ENCODE measurements at places on chromosomes 2 and 18. TPM values are rescaled to one million over a fixed set of nuclear protein-coding genes. Genes with fewer than 3 reads are reported as not detected.

DNA sequence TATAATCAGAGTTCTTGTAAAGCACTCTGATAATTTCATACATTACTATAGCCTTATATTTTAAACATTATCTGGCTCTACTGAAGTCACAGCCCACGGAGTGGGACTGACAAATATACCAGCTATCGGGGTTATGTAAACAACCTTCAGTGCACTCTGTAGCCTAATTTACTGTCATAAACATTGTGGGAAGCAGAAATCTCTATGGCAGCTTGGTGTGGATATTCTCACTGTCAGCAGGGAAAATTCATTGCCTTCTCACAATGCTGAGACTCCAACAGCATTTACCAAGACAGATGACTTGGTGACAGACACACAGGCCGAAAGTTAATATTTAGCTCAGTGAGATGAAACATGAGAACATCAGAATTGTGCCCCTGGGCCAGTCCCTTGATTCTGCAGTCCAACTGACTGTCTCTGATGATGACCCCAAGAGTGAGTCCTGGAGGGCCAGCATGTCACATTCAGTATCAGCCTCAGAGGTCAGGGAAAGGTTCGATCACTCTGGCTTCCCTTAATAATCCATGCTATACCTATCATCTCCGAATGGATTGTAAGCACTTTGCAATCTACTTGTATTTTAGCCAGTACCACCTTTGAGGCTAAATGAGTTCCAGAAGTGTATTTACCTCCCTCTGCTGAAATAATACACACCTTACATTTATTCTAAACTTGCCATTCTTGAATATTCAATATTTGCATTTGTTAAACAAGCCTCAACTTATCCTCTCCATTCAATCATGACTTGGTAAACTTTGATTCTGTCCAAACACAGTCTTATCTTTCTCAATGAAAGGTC lies 146.2 kb upstream of the OSR1 start:
- no peak for DNase-seq

DNA sequence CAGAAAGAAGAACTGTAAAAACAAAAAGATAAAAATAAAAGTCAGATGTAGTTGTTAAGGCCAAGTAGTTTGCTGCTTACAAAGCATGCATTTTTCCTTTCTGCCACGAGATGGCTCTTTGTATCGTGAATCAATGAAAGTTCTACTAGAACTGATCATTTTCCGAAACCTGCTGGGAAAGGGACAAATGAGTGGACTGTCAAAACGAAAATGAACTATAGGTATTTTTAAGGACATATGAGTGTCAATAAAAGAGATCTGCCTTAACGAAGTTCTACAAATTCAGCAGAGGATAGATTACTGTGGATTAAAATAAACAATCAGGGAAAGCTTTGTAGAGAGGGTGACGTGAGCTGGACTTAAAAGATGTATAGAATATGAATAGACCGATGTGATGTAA lies 15.0 kb upstream of the ELOA2 start:
- peak; percentile 10 for DNase-seq

DNA sequence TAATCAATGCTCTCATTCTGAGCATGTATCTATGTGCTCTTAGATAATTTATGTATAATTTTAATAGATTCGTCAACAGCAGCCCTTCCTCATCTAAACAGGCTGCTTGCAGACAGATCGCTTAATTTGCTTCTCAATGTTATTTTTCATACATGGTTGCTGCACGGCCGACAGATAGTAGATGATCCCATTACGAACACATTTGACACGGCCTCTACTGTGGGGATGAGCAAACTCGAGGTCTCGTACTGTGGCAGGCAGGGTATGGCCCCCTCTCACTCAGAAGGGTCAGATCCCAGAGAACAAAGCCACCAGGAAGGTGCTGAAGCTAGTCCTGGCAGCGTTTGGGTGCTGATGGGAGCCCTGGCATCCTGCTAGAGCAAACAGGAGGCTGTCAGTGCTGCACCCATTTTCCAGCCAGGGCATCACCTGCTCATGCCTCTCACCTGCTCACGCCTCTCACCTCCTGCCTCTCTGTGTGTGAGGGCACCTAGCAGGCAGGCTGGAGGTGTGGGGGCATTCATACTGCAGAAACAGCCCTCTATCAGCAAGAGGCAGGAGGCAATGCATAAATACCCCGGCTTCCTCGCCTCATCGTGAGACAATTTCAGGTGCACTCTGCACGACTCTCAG lies 80.0 kb downstream of the KLHL29 start:
- DNase-seq: no peak

Gene AKAIN1
- not detected for polyA plus RNA-seq

Gene CYP20A1
- polyA plus RNA-seq: 18.2 TPM

- no peak for DNase-seq
Observed at GRCh38 chr18:36265015-36265414, 32.5 kb upstream of the FHOD3 start.

DNA sequence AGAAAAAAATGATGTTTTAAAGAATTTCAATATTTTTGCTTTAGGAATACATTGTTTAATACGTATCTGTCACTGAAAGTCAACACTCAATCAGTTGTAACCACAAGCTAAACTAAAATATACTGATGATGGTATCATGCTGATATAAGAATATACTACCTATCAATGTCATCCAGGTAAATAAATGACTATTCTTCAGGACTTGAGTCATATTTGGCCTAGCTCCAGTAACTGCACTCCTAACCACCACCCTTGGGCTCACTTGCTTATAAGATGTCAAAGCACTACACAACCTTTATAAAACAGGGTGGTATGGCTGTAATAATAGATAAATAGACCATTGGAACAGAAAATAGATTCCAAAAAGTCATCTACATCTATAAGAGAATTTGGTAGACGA lies 48.8 kb downstream of the RND3 start:
- DNase-seq: no peak

DNA sequence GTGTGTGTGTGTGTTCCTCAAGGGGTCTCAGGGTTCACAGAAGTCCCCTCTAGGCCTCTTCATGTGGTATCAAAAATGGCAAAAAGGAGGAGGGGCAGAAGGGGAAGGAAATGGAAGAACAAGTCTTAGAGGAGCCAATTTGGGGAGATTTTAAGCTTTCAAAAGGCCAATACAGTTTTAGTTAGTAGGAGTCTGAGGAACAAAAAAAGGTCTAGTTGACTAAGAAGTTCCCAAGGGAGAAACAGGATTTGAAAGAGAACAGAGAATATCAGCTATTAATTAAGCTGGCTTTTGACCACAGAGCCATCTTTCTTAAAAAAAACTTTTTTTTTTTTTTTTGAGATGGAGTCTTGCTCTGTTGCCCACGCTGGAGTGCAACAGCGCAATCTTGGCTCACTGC lies 7.1 kb downstream of the RNF125 start:
- no peak for DNase-seq

GRCh38 chr2:199569336-199569735 lies 111.6 kb upstream of the SATB2 start:
- DNase-seq: no peak

DNA sequence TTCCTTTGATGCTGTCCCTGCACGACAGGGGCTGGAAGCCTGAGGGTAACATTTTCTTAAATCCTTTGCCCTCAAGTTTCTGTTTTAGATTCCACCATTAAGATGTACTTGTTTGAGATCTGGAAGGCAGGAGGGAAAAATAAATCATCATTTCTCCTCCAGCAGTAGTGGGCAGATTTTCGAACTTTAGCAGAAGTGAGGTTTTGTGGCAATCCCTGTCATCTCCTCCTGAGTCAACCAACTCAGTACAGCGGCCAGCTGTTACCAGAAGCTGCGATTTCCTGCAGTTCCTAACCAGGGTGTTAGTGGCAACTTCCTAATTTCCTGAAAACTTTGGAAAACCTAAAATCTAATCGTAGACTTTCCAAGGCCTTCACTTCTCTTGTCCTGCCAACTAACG lies 517.2 kb upstream of the ACVR2A start:
- no peak for DNase-seq

DNA sequence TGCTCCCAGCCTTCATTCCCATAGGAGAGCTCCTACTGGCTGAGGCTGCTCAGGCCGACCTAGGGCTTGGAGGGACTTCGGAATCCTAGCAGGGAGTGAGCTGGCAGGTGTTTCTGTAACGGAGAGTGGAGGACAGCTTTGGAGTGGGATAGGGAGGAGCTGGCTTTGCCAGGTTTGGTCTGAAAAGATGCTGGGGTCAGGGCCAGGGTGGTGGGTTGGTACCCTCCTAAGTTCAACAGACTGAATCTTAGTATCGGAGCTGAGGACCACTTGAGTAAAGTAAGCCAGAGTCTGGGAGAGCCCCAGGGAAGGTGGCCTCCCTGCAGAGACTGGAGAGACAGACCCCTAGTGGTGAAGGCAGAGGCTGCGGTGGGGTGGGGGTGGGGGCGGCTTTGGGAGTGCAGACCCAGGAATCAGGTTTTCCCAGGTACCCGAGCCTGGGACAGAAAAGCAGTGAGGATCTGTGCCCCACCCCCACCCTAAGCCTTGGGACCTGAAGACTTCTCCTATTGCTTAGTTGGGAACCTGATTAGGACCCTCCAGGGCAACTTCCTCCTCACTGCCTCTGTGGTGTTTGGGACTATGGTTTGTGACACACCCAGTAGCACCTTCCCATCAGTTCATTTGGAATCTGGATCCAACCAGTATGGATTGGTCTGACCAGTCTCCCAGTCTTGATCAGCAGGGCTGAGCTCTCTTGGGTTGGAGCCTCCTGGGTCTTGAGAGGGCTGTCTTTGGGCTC lies 3.0 kb downstream of the CNNM4 start:
- peak; percentile 11 for DNase-seq

DNA sequence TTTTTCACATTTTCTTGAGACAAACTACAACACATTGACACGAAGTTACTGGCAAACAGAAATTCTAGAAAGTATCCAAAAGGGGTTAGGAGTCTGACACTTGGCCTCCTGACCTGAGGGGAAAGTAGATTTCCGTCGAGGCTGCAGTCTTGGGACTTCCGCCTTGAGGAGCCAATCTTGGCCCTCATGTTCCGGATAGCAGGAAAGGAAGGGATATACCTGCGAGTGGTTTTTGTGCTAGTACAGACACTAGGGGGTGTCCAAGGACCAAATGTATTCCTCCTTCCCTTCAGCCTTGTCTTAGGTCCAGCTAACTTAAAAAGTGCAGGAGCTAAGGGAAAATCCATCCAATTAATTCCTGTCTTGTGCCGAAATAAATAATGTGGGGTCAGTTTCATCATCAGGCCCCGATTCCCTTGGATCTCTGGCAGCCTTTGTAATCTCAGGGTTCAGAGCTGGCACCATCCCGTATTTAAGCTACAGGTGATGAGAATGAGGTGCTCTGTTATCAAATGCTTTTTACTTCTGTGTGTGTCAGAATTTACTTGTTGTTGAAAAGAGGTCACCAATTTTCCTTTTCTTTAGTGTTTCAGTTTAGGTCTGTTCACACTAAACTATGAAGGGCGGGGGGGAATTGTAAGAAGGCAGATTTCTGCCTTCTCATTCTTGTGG lies 330.2 kb upstream of the FANCL start:
- no peak for DNase-seq

DNA sequence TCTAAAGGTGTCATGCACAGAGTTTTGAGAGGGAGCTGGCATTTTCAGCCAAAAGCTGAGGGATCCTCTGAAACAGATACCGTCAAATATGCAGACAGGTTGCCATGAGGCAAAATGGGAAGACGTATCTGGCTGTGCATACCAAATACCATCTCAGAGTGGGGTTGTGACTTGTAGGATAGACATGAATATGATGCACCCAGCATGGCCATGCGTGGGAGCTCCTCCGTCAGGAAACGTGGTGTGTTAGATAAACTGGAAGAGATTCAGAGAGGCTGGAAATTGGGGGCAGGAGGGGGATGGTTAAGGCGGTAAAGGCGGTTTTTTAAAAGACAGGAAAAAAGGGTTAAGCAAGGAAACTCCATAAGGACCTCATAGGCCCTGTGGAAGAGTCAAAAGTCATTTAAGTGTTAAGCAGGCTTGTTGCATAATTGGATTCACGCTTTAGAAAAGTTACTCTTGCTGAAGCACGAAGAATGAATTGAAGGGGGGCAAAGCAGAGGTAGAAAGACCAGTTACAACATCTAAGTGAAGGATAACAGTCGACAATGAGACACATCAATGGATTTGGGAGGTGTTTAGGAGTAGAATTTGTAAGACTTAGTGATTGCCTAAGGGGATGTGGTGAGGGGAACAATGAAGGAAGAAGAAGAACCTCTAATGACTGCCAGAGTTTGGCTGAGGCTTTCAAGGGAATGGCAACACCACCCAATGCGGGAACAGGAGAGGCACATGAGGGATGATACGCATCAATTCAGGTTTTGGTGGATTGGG lies 139.6 kb upstream of the CTAGE1 start:
- no peak for DNase-seq

DNA sequence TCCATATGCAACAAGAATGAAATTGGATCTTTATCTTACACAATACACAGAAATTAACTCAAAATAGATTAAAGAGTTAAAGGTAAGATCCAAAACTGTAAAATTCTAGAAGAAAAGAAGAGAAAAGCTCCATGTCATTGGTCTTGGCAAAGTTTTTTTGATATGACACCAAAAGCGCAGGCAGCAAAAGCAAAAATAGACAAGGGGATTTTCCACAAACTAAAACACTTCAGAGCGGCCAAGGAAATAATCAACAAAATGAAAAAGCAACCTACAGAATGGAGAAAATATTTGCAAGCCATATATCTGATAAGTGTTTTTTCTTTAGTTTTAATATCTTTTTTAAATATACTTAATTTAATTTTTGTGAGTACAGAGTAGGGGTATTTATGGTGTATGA lies 112.8 kb upstream of the CAB39 start:
- DNase-seq: peak; percentile 25

- DNase-seq: no peak
Observed at GRCh38 chr18:36890598-36890997, 61.7 kb downstream of the KIAA1328 start.

All from naive B cell (primary cell).